ENCODE measurements at places on chromosomes 12 and 14.

DNA sequence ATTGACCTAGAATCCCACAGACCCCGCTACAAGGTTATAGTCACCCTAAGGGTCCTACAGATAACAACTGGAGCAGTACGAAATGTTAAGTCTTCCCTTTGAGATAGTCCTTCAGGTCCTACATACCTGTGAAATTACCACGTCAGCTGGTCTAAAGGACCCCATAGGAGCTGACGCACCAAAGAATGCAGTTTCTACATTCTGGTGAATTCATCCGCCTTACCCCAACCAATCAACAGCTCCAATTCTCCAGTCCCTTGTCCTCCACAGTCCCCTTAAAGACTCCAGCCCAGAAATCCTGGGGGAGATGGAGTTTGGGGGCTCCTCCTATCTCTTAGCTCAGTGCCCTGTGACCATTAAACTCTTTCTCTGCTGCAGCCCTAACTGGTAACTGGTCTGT lies 36.2 kb upstream of the PRMT8 start:
- no peak for DNase-seq

GRCh38 chr12:128057586-128057985 lies 209.4 kb upstream of the TMEM132C start:
- DNase-seq: no peak

DNA sequence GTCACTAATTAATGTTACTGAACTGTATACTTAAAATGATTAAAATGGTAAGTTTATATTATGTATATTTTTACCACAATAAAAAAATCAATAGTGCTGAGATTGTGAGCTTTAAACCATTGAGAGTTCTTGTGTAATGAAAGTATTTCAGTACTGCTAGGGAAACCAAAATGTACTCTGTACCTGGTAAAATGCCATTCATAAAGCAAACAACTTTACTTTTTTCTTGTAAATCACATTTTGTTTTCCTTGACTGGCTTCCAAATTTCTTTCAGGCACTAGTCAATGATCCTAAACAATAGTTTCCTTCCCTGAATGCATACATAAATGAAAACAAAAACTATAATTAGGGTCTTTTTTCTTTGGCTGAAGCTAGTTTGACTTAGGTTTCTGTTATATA lies 29.4 kb upstream of the SNRPF start:
- no peak for DNase-seq

DNA sequence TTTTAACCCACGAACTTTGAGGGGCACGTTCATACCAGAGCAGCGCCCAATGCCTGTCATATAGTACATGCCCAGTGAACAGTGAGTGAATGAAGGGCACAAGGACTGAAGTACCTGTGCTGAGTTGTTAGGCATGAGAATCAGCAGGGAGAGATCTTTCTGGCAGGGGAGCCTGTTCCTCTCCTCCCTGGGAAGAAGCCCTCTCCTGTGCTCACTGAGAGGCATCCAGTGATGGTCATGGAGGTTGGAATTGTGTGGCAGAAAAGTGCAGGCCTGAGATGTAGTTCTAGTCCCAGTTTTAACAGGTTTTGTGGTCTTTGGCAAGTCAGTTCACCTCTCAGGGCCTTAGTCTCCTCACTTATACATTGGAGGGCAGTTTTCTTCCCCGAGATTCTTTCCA lies 20.6 kb downstream of the TEAD4 start:
- DNase-seq: no peak

DNA sequence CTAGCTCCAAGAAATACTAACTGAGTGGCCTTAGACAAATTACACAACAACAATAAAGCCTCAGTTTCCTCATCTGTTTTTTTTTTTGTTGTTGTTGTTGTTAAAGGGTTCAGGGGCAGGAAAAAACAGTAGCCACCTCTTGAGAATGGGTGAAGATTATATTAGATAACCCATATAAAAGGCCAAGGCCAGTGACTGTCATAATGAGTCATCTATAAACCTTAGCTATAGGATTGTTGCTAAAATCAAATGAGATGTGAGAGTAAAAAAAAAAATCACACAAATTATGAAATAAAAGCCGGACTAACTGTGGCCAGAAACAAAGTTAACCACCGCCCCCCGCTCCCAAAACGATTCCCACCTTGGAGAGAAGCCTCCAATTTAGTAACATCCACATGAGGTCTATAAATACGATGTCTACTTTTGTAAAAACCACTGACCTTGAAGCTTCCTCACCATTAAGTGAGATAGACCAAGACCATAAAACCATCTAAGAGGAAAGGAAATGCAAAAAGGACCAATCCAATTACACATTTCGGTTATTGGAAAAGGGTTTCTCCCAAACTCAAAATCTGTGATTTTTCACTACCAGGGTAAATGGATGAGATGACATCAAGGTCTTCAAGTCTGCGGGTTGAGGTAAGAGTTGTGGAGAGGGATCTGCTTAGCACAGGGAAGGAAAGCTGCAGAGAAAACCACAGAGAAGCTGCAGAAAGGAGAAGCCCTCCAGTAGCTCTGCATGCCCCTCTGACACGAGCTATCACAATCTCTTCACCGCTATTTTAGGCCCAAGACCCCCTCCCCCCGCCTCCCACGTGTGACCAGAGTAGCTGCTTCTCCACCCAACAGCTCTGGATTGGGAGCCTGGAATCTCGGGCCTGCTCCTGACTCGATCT lies 1.0 kb downstream of the NAA25 start:
- DNase-seq: peak; percentile 21

GRCh38 chr12:13099066-13099843 lies 4.2 kb downstream of the GSG1 start:
- DNase-seq: peak; percentile 86

- DNase-seq: no peak
These were observed 288.6 kb upstream of the PWP1 start for GRCh38 chr12:107396991-107397390.

GRCh38 chr12:32230613-32230993 lies 124.0 kb downstream of the BICD1 start:
- DNase-seq: no peak

- no peak for DNase-seq
These were observed 29.8 kb downstream of the CFL2 start for GRCh38 chr14:34684578-34684977.
